ENCODE measurements at places on chromosomes 5 and 9.

DNA sequence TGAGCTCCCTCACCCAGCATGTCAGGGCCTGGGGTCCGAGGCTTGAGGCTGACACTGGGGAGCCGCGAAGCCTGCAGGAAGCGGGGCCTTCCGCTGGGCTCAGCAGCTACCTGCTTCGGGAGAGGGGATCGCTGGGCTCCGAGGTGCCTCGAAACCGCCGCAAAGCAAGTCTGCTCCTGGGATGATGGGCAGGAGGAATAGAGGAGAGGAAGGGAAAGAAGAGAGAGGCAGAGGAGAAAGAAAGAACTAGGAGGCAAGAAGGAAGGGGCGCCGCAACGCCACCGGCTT lies 1.5 kb upstream of the PRDM12 start:
- no peak for DNase-seq

DNA sequence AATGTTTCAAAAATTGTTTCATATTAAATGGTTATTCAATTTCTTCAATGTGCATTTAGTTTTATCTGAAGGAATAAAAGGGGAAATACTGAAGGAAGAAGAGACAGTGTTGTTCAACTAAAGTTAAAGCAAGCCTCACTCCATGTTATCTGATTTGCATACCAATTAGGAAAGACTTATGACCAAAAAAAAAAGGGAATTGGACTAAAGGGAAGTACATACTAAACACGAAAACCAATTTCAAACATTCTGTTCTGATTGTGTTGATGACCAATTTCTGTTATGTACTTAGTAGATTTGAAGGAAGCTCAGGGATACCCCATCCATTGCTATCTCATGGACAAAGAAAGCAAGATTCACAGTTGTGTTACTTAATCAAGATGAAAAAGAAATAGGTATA lies 4.9 kb upstream of the GAPT start:
- no peak for DNase-seq

GRCh38 chr5:87393331-87393730 lies 19.4 kb downstream of the CCNH start:
- DNase-seq: peak; percentile 83

DNA sequence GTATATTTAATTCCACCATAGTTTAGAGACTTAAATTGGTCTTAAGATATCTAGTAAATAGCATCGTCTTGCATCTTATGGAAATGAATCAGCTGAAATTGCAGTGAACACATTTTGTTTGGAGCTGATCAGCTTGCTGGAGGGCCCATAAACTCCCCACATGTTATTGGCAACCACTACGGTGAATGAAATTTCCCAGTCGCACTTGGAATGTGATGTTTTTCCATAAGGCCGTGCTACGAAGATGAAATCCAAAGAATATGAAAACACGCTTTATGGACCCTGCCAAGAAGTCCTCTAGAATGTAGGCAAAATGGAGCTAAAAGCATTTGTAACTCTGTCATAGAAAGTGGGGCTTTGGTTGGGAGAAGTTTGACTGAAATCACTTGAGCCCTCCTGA lies 572.1 kb downstream of the ACTL7B start:
- DNase-seq: no peak

DNA sequence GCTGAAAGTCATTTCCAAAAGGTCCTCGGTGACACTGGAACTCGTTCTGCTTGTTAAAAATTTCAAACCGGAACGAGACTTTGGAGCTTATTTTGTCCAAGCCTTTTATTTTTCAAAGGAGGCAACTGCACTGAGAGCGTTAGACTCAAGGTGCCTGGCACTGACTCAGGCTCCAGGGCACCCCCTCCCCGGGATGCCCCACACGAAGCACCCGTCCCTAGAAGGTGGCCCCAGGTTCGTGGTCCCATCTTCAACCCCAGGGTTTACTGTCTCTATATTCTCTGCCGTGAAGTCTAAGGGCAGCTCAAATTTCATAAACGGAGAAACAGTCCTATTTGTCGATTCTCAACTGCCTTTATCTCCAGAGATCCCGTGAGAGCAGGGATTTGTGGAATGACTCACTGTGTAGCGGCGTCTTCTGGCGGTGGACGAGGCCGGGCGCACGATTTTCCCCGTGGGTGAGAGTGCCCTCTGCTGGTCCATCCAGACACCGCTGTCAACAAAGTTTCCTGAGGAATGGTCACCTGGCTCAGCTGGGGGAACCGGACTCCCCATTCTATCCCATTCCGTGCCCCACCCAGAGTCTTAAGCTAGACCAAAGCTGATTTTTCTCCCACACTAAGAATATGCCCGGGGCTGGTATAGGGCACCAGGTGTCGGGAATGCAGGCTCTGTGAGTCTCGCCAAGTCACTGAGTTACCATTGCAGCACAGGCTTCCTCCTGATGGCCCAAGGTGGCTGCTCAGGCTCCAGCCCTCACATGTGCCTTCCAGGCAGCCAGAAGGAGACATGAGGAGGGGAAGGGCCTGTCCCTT lies 27.1 kb upstream of the SLC6A19 start:
- DNase-seq: peak; percentile 37

GRCh38 chr9:93105620-93106019 lies 9.6 kb downstream of the CARD19 start:
- no peak for DNase-seq

Measured in astrocyte of the spinal cord (primary cell).